ENCODE measurements at places on chromosomes 2 and 18. TPM values are rescaled to one million over a fixed set of nuclear protein-coding genes. Genes with fewer than 3 reads are reported as not detected.

Gene MYO5B
- 0.89 TPM for total RNA-seq

Gene CAB39
- 91.9 TPM for total RNA-seq

Gene ANKRD36
- total RNA-seq, result 5.6 TPM

Gene ERMN
- not detected for total RNA-seq

Gene SLC9A4
- not detected for total RNA-seq

Gene ZNF521
- 29.6 TPM for total RNA-seq

Gene C2orf76
- total RNA-seq, result 6.8 TPM

DNA sequence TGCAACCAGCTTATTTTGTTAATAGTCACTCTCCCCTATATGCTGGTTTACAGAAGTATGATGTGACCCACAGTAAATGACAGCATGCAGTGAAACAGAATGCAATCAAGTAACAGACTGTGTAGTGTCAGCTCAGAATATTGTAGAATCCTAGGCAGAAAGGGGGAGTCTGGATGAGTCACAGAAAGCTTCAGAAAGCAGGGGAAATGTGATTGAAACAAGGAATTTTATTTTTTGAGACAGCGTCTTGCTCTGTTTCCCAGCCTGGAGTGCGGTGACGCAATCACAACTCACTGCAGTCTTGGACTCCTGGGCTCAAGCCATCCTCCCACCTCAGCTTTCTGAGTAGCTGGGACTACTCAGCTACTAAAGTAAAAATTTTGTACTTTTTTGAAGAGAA, 219.9 kb upstream of the FBXO11 start:
- DNase-seq, result no peak

GRCh38 chr18:79796016-79796415, 1.7 kb upstream of the KCNG2 start:
- DNase-seq, result no peak

DNA sequence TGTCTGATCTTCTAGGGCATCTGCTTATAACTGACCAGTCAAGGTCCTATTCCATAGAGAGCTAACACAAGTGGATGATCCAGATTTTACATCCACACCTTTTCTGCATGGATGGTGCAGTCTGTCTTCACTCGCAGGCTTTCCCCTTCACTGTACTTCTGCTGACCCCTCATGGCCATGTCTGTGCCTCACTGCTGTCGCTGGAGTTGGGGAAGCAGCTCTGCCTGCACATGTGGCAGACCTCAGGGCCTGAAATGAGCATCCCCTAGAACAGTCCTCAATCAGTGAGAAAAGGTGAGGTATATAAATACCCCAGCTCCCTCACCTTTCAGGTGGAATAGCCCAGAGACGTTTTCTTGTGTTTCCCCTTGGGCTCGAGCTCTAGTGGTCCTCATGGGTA, 233.8 kb downstream of the ANKRD36B start:
- DNase-seq, result no peak

DNA sequence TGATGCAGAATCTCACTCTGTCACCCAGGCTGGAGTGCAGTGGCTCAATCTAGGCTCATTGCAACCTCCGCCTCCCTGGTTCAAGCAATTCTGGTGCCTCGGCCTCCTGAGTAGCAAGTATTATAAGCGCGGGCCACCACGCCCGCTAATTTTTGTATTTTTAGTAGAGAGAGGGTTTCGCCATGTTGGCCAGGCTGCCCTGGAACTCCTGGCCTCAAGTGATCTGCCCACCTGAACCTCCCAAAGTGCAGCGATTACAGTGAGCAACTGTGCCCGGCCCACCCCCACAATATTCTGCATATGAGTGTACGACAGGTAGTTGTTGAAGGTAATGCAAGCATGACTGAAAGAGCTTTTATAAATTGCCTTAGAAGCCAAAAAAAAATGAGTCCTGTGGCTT, 1.2 kb downstream of the WDR75 start:
- no peak for DNase-seq

DNA sequence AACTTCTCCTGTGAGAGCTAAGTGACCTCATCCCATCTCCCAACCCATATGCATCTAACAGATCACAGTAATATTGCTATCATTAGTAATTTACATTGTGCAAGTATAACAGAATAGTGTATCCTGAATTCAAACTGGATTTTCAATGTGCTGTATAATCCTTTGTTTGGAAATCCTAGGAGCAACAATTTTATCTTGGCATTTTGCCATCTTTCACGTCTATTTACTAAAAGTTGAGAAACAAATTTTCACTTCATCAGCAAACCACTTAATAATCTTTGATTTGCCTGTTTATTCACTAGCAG, 3.8 kb downstream of the HNRNPLL start:
- no peak for DNase-seq

DNA sequence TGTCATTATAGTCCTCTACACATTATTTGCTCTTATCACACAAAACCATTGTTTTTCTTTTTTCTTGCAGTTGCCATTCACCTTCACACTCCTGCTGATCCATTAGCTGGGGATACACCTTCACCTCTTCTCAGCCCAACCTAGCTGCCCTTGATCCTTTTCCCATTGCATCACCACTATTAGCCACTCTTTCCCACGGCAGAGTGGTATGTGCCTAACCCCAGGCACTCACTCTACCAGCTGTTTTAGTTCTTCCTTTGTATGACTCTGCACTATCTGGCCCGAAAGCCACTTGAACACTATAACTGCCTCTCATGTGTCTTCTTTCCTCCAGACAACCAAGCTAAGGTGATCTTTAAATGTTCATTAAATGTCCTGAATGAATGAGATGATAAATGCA, 145.4 kb upstream of the PIK3C3 start:
- DNase-seq, result no peak

DNA sequence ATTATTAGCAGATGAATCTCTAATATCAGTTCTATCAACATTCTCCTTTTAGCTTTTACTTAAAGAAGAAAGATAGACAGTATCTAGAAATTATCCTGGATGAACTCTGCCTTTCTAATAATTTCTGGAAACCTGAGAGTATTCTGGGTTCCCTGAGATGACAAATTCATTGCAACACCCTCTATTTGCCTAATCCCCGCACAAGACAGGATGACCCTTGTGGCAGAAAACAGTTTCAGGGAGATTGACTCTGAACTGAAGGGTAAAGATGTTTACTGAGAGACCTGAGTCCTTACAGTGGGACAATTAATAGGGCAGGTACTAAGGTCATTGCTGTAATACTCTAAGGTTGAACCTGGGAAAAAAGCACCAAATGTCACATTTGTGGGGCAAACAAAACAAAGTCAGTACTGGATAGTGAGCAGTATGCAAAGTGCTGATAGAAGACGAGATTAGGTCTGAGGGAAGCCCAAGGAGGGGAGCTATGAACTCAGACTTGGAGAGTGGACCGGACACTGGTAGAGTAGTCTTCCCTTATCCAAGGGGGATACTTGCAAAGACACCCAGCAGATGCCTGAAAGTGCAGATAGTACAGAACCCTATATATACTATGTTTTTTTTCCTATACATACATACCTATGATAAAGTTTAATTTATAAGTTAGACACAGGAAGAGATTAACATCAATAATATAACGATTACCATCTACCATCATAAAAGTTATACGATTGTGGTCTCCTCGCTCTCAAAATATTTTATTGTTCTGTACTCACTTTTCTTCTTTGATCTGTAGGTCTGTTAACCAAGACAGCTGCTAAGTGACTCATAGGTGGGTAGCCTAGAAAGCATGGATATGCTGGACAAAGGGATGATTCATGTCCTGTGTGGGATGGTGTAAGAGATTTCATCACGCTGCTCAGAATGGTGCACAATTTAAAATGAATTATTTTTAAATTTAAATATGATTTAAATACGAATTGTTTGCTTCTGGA, 148.3 kb upstream of the KLHL14 start:
- no peak for DNase-seq

DNA sequence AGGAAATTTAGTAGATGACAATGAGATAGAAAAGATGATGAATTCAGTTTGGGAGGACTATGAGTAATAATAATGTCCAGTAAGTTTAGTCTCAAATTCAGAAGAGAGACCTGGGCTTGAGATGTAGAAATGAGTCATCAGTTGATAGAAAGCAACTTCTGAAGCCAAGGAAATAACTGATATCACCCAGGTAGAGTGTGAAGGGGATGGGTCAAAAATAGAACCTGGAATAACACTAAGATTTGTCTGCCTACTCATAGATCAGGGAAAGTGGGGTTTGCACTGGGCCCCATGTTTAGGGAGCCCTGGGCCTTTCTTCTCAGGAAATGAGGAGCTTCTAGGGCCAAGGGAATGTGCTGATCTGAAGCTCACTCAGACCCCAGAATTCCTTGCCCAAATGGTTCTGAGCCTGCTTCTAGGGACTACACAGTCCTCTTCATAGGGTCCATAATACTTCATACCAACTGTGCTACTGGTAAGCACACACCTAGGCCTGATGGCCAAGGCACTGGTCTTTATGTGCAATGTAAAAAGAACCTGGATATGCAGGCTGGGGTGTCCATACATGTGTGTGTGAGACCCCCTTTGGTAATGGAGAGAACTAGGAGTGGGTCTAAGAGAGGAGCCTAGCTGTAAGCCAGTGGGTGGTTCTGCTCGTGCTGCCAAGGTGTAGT, 141.2 kb downstream of the IKZF2 start:
- DNase-seq, result no peak

GRCh38 chr2:191231995-191232394, 13.2 kb upstream of the MYO1B start:
- no peak for DNase-seq

GRCh38 chr2:69428981-69429380, 8.3 kb downstream of the NFU1 start:
- no peak for DNase-seq

GRCh38 chr2:67462738-67463496, 65.8 kb downstream of the ETAA1 start:
- DNase-seq, result no peak

GRCh38 chr18:70165936-70166335, 39.6 kb downstream of the RTTN start:
- DNase-seq, result no peak

DNA sequence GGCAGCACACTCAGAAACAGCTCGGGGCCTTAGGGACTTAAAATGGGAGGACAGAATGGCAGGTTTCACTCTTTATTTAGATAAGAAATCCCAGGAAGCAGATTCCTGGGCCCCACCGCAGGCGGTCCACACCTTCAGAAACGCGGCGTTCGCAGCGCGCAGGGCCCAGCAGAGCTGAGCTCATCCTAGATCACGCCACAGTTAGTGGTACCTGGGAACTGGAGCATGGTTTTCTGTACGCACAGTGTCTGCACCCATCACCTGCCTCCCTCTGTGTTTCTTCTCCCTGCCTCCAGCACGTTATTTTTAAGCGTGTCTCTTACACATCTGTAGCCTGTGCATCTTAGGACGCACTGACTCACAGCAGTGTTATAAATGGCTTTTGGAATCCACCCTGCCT, 242.1 kb downstream of the ALPK2 start:
- no peak for DNase-seq

GRCh38 chr2:70212298-70212932, 21.6 kb upstream of the C2orf42 start:
- no peak for DNase-seq

GRCh38 chr2:9873337-9873736, 30.1 kb downstream of the TAF1B start:
- no peak for DNase-seq

DNA sequence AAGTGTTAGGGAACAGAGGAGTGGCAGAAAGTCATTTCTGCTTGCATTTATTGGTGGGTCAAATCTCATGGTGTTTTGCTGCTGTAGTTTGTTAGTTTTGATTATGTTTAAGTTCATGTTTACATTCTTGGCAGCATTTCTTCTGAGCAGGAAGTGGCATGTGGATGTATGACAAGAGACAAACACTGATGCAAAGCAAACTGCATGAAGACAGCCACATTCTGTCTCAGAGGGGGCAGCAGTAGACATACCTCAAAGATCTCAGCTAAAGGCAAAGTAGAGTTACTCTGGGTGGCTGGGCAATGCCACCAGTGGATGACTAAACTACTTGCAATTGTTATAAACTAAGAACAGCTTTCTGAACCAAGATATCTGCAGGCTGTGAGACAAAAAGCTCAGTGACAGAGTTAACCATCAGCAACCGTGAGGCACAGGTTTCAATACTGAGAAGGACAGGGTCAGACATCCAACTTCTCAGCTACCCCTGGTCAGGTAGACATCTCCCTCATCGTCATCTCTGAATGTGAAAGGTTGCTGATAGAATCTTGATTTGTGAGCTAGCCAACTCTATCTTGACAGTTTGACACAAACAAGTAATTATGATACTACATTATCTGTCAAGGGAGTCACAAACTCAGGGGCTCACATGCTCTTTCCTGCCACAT, 16.4 kb downstream of the GALNT3 start:
- DNase-seq, result no peak

DNA sequence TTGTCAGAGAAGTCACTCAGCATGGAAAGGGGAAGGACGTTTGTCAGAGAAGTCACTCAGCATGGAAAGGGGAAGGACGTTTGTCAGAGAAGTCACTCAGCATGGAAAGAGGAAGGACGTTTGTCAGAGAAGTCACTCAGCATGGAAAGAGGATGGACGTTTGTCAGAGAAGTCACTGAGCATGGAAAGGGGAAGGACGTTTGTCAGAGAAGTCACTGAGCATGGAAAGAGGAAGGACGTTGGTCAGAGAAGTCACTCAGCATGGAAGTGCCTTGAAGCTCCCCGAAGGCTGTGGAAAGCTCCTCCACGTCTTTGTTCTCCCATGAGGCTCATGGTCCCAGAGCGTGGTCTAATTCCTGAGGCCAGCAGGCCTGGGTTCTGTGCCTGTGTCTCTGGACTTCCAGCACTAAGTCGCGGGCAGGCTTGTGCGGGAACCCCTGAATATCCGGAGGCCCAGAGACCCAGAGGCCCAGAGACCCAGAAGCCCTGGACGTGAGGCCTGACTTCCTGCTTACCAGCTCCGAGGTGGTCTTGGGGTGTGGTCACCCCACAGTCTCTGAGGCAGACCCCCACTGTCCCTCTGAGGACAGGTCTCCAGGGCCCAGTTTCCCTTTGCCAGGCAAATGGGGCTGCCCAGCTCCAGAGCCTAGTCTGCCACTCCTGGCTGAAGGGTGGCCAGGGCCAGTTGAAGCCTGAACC, 70.4 kb upstream of the TWIST2 start:
- DNase-seq, result no peak

DNA sequence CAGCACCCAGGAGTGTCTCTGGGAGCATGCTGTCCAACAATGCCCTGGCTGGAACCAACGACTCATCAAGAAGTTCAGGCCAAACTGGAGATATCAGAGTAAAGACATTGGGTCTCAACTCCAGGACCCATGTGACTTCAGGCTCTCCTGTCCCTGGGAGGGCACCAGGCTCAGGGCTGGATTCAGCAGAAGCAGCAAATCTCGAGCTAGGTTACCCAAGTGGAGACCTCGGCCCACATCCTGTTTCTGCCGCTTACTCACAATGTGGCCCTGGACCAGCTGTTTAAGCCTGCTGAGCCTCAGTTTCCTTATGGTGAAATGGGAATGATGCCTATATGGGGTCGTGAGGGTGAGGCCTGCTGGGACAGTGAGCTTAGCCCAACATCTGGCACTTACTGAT, 9.3 kb upstream of the OTOF start:
- DNase-seq, result no peak

DNA sequence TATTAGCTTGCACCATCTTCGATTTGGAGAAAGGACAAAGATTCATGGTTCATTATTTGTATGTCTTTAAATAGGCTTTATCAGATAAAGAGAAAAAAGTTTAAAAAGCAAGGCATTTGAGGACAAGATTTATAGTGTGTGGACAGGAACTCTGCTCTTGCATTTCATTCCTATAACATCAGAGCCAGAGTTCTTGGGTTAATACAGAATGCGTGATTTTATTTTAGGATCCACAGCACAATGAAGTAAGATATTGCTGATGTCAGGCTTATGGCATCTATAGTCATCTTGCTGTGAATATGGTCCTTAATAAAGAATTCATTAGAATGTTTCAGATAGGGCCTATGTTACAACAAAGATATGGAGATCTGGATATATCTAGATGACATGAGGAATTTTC, 19.7 kb downstream of the RASGRP3 start:
- no peak for DNase-seq

Measured in Right ventricle myocardium inferior (tissue), 1 donor.